Endodermal cell (in vitro differentiated cells): ENCODE measurements at places on chromosomes 12 and 14. TPM values are rescaled to one million over a fixed set of nuclear protein-coding genes. Genes with fewer than 3 reads are reported as not detected.
A peak's percentile ranks its signal among the peaks of the same experiment; 100 is the strongest.

- DNase-seq = peak; percentile 34
Measured at GRCh38 chr14:100605230-100605629, 18.0 kb upstream of the BEGAIN start.

Gene AKAP6
- 5.0 to 6.1 TPM (median 5.1 TPM) in 3 replicates for total RNA-seq

DNA sequence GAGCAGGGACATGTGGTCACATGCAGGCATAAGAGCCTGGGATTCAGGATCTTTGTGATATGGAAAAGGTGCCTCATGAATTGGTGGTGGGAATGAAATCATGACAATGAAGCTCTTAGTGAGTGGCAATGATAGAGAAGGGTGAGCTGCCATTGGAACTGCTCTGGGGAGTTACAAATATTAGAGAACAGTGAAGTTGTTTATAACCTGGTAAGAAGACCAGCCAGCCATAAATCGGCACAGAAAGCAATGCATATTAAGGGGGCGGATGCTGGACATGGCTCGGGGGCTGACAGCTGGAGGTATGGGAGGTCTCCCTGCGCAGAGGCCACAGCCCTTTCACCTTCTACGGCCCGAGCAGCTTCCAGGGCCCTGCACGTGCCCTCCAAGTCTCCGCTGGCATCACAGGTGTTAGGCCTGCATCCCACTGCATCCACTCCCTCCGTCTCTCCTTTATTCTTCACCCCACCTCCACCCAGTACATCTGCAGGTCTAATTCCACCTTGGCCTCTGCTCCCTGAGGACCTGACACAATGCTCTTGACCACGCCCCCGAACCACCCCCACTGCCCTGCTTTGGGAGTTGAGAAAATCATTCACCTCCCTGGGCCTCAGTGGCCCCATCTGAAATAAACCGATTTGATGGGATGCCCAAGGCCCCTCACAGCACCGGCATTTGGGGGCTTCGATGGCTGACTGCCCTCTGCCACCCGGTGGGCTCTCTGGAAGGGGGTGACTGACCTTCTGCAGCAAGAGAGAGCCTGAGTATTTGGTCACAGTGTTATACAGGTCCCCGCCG lies 4.1 kb downstream of the CACNA2D4 start:
- DNase-seq = peak; percentile 33

Gene DDX47
- 92.3 to 101 TPM (median 92.8 TPM) in 3 replicates for total RNA-seq

GRCh38 chr12:126198966-126199692 lies 1133.9 kb downstream of the AACS start:
- no peak for DNase-seq

DNA sequence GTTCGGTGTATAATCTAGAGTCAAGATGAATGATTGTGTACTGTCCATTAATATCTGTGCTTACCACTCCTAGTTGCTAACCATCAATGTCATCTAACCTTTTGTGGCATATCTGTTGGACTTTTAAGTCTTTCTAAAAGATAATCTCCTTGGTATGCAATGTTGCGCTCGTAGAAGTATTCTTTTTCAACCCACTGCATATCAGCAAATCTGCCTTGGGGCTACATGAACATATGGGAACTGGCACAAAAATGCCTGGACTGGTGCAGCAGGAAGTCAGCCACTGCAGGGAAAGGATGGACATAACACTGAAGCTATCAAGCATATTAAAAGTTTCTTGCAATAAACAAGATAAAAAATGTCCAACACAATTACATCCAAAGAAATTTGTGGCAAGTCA lies 124.3 kb upstream of the SLC38A4 start:
- no peak for DNase-seq

DNA sequence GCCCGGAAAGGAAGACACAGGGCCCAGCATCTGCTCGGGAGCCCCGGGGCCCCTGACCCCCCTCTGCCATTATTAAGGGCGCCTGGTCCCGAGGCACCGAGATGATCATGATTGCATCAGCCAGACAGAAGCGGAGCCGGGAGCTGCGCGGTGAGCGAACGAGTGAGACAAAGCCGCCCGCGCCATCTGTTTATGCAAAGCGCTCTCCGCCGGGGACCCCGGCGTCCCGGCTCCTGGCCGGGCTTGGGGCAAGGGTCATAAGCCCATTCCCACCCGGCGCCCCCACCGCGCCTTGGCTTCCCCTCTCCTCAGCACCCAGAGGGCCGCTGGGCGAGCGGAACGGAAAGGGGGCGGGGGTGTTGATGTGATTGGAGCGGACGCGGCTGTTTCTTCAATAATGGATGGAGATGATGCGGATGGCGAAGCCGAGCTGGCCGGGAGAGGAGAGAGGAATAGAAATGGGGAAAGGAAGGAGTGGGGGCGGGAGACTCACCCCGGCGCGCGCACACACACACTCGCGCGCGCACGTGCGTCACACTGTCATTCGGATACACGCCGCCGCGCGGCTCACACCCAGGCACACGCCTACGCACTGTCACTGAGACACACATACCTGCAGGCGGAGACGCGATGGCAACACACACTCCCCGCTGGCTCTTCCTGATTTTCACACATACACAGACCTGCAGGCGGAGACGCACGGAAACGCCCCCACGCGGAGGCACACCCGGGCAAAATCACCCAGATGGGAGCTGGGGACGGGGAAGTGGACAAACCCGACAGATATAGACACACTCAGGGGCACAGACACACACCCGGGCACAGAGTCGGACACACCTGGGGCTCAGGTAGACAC lies 10.7 kb downstream of the STAC3 start:
- DNase-seq = peak; percentile 83

GRCh38 chr14:63717702-63718101 lies 10.2 kb downstream of the SGPP1 start:
- no peak for DNase-seq

DNA sequence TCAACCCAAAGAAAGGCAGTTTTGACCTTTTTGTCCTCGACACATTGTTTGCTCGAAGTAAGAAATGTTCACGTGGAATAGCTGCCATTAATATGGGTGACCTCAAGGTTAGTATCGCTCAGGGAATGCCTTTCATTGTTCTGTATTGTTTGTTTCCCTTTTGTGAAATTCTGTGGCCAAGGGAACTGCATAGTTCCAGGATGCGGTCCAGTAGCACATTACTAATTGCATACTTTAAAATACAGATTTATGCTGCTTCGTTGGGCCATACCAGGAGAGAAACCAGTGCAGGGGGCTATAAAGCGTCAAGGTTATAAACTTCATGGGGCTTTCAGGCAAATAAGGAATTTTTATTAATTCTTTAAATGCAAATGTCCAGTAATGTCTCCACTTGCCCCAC lies 73.3 kb upstream of the USP44 start:
- DNase-seq = no peak

Gene KRT6C
- total RNA-seq = not detected in 3 replicates

- DNase-seq = no peak
Measured at GRCh38 chr14:105255021-105255507, 6.7 kb downstream of the BTBD6 start.

GRCh38 chr14:83863042-83863774 lies 1666.7 kb upstream of the FLRT2 start:
- no peak for DNase-seq

Gene BEST3
- not detected in 2 replicates for total RNA-seq

GRCh38 chr14:95015046-95015445 lies 142.3 kb downstream of the DICER1 start:
- DNase-seq = no peak

Gene AQP5
- 0.36 to 0.77 TPM (median 0.66 TPM) in 3 replicates for total RNA-seq
